Fibroblast of villous mesenchyme (primary cell): ENCODE measurements at places on chromosomes 11 and 22. TPM values are rescaled to one million over a fixed set of nuclear protein-coding genes. Genes with fewer than 3 reads are reported as not detected.

GRCh38 chr22:44314425-44315067 is 1.8 kb upstream of the SHISAL1 start:
- no peak for DNase-seq

The DGCR6 gene
- total RNA-seq, result 2.2 and 3.2 TPM in 2 replicates

- DNase-seq, result peak; percentile 12
These were observed 30.9 kb upstream of the CARS1 start for GRCh38 chr11:3087821-3088800.

DNA sequence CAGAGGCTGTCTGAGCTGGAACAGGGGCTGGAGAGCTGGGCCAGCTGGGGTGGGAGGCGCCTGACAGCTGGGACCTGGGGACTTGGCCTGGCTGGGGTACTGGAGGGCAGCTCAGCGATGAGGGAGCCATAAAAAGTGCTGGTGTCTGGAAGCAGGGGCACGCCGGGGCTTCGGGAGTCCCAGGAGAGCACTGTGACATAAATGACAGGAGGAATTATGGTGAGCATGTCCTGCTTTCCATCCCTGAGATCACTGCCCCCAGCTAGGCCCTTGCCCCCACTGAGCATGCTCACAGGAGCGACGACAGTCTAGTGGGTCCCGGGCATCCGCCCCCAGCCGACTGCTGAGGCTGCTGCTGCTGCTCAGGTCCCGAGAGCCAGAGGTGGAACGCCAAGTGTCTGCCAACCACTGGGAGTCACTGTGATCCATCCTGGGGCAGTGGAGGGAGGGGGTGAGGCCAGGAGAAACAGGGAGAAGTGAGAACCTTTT is 6.2 kb downstream of the ROBO4 start:
- DNase-seq, result no peak

The ENTHD1 gene
- not detected in 2 replicates for total RNA-seq

GRCh38 chr22:39581303-39581702 is 10.8 kb downstream of the CACNA1I start:
- DNase-seq, result no peak

DNA sequence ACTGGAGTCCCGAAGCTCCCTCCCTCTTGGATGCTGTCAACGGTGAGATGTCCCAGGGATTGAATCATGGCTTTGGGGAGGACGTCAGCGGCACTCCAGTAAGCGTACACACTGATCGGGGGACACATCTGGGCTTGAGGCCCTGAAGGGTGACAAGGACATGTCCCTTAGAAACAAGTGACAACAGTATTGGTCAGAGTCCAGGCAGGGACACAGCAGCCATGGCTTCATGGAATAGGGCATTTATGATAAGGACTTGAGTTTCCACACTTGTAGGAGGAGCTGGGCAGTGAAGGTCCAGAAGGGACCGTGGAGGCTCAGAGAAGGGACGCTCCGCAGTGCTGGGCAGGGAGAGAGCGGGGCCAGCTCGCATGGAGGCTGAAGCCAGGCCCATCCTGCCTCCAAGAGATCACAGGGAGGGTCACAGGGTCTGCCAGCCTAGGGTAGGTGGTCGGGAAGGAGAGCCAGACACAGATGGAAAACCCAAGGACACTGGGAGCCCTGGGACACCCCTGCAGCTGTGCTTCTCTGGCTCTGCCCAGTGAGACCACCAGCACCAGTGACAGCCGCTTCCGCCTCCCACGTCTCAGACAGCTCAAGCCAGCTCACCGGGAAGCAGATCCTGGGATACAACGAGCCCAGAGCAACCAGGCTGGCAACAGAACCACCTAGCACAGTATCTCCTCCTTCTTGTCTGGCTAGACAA is 22.9 kb upstream of the RFPL3 start:
- DNase-seq, result no peak

The EIF3M gene
- 182 and 279 TPM in 2 replicates for total RNA-seq

DNA sequence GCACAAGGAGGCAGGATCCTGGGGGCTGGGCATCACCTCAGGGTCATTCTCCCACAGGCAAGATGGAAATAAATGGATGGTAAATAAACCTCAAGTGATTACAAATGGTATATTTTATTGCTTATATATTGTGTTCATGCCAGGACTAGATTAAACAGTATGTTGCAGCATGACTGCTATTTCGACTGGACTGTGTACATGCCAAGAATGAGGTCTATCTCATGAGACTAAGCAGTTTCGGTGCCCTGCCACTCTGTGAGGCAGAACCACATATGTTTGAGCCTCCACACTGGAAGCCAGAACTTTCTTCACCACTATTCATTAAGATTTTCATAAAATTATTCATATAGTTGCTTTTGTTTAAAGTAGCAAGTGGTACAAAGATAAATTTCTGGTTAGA is 140.2 kb downstream of the DDX10 start:
- DNase-seq, result no peak

The USP2 gene
- total RNA-seq, result under 0.01 and 0.43 TPM in 2 replicates

The SNX32 gene
- under 0.01 TPM in 1 of 2 replicates, not detected in the other for total RNA-seq

DNA sequence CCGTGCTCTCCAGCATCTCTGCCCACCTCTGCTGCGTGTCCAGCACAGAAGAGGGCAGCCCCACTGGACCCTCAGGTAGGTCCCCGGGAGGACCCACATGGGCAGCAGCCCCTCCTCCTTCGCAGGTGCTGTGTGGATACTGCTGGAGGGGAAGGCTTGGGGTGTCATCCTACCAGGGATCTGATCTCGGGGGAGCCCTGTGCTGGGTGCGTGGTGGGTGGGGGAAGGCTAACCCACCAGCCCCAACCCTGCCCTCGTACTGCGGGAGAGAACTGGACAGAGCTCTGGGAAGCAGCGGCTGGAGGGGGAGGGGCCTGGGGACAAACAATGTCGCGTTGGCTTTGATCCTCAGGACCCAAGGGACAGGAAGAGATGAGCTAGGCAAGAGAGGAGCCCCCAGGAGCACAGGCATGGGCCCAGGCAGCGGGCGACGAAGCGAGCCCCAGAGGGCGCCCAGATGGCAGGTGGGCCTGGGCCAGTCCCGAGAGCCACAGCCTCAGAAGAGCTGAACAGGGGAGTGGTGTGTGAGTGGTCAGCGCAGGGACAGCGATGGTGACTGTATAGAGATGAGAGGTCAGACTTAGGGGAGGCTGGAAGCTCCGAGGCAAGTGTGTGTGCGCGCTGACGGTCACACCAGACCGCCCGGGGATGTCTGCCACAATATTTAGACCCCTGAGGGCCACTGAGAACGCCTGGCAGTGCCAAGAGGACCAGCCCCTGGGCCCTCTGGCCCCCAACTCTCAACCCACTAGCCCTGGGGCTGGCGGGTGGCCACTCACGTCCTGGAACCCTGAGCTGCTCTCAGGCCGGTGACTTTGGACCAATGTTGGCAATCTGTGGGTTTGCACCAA is 1.4 kb upstream of the PIM3 start:
- DNase-seq, result no peak

DNA sequence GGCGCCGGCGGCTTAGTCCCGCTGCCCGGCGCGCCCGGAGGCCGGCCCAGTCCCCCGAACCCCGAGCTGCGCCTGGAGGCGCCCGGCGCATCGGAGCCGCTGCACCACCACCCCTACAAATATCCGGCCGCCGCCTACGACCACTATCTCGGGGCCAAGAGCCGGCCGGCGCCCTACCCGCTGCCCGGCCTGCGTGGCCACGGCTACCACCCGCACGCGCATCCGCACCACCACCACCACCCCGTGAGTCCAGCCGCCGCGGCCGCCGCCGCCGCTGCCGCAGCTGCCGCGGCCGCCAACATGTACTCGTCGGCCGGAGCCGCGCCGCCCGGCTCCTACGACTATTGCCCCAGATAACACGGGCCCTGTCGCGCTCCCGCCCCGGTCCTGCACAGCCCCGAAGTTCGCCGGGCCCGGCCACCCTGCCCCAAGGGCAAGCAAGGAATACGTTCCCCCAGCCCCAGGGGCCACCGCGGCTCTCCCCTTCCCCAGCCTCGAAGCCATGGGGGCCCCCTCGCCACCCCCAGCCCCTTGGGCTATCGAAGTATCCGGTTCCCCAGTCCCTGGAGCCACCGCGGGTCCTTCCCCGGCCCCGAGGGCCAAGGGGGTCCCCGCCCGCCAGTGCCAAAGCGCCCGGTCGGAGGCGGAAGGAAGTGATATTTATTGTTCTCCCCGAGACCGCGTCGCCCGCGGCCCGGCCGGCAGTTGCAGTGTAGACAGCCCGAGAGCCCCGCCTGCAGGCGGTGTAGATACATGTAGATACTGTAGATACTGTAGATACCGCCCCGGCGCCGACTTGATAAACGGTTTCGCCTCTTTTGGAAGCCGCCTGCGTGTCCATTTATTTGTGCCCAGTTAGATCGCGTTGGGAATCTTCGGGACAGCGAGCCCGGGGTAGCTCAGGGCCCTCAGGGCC is 6.2 kb downstream of the TBX1 start:
- DNase-seq, result peak; percentile 28

DNA sequence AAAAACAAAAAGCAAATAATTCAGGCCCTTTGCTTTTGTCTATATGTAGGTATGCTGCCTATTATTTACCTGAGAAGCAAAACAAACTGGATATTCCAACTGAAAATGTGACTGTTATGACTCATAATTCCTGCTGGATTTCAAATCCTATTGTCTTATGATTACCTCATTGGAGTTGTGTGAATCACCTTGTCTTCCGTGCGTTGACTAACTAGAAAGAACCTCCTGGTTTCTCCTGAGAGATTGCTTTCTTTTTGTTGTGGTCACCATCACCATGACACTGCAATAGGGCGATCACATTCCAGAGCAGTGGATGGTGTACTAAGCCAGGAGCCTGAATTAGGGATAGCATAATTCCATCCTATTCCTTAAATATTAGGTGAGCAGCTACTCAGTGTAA is 23.0 kb upstream of the EXPH5 start:
- DNase-seq, result peak; percentile 21

DNA sequence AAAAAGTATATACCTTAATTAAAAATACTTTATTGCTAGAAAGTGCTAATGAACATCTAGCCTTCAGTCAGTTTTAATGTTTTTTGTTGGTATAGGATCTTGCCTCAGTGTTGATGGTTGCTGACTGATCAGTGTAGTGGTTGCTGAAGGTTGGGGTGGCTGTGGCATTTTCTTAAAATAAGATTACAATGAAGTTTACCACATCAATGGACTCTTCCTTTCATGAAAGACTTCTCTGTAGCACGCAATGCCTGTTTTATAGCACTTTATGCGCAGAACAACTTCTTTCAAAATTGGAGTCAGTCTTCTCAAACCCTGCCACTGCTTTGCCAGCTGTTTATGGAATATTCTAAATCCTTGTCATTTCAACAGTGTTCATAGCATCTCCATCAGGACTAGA is 50.6 kb downstream of the LDLRAD3 start:
- DNase-seq, result no peak

DNA sequence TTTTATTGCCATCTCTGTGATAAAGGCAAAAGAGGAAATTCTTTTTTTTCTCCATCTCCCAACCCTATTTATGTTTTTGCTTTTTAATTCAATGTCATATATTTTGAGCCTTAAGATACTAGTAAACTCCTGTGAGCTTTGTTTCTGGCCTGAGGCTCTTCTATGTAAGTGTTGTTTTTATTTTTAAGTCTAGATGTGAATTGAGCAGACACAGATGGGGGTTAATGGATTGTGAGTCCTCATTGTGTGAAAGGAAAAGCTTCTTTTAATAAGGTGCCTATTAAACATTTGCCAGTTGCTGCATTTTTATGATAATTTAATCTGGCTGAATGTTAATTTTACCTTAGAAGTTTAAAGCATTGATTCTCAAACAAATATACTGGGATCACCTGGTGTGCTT is 2337.9 kb upstream of the RAG2 start:
- DNase-seq, result no peak

The TRIM29 gene
- total RNA-seq, result 0.86 and 1.3 TPM in 2 replicates

The TSPAN32 gene
- total RNA-seq, result under 0.01 and 0.43 TPM in 2 replicates

- DNase-seq, result no peak
These were observed 2.5 kb upstream of the HBB start for GRCh38 chr11:5229356-5229755.

GRCh38 chr22:39130892-39131855 is 21.3 kb downstream of the CBX7 start:
- DNase-seq, result peak; percentile 35

The ALDH3B1 gene
- 20.7 and 27.1 TPM in 2 replicates for total RNA-seq

The PTPN5 gene
- total RNA-seq, result not detected in 2 replicates

- no peak for DNase-seq
These were observed 1.2 kb downstream of the MAPK8IP2 start for GRCh38 chr22:50601669-50602337.

DNA sequence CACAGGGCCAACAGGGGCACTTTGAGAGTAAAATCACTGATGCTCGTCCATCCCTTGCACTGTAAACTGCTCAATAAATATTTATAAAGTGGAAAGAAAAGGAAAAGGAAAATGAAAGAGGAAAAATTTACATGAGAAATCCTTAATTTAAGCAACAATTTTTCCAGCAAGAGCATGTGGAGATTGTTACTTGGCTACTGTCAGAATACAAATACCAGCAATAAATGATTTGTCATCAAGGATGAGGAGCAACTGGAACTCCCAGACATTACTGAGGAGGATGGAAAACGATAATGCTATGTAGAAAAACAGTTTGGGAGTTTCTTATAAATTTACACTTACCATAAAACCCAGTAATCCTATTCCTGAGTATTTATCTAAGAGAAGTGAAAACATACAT is 123.0 kb downstream of the SGSM3 start:
- no peak for DNase-seq

DNA sequence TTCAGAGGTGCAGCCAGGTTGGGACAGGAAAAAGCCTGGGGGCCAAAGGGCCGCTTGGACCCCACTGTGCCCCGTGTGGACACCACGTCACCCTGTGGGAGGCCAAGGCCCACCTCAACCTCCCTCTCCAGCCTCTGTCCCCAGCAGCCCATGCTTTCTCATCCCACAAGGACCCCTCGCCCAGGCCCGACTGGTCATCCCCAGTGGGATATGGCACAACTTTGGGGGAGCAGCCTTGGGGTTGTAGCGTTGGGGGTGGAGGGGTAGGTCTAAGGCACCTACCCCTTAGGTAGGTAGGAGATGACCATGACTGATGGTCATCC is 44.0 kb downstream of the IGF2 start:
- DNase-seq, result no peak

The KCNK4 gene
- under 0.01 TPM in 1 of 2 replicates, not detected in the other for total RNA-seq

GRCh38 chr11:9347100-9347499 is 32.7 kb upstream of the TMEM41B start:
- DNase-seq, result no peak

DNA sequence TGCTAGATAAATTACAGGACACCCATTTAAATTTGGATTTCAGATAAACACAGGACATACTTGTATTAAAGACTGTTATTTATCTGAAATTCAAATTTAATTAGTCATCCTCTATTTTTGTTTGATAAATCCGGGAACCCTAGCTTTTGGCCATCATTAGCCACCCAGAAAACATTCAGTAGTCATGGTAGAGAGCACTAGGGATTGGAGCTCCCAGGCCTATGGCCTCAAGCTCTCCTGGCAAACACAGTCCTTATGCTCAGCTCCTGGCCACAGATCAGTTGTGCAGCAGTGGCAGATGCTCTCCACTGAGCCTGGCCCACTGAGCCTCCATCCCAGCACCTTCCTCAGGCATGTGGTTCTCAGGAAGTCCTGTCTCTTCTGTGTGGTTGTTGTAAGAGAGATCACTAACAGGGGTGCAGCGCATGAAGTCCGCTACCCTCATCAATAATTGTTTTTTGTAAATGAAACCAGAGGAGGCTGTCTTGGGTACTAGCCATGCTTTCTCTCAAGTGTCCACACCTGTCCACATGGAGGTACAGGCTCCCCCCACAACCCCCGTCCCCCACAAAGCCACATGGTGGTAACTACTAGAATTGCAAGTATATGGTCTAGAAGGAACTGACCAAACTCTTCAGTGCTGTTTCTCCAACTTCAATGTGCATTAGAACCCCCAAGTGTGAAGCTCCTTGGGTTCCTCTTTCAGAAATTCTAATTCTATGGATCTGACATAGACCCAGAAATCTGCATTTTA is 1.1 kb upstream of the IRAG1 start:
- peak; percentile 43 for DNase-seq

GRCh38 chr11:2837096-2837601 is 48.4 kb downstream of the CDKN1C start:
- DNase-seq, result peak; percentile 74

- no peak for DNase-seq
These were observed 24.2 kb downstream of the EIF4G2 start for GRCh38 chr11:10784232-10785145.
